COLO829 (cell line): ENCODE measurements at places on chromosomes 2 and 18.

DNA sequence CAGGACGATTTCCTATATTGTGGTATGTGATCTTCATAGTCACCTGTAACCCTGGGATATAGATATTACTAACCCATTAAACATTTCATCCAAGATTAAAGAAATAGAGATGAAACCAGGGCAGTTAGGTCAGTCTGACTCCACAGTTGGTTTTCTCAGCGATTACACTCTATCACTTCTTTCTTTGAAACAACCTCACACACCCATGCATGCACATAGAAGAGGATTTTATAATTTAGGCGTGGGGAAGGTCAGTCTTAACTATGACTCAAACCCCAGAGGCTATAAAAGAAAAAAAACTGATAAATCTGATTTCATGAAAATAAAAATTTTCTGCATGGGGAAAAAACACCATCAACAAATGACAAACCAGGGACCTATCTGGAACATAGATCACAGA, 54.2 kb downstream of the BCL2 start:
- DNase-seq, result peak; percentile 35

DNA sequence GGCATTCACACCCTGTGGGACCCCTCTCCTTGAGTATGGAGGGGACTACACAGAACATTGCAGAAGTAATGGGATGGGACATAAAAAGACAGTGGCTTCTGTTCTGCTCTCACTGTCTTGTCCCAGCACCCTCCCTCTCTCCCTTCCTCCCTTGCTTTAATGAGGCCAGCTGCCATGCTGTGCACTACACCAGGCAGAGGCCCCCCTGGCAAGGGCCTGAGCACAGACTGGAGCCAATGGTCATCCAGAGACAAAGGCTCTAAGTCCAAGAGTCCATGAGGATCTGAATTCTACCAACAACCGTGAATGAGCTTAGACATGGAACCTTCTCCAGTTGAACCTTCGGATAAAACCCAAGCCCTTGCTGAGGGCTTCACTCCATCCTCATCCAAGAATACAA, 263.0 kb downstream of the NDUFA10 start:
- DNase-seq, result no peak

DNA sequence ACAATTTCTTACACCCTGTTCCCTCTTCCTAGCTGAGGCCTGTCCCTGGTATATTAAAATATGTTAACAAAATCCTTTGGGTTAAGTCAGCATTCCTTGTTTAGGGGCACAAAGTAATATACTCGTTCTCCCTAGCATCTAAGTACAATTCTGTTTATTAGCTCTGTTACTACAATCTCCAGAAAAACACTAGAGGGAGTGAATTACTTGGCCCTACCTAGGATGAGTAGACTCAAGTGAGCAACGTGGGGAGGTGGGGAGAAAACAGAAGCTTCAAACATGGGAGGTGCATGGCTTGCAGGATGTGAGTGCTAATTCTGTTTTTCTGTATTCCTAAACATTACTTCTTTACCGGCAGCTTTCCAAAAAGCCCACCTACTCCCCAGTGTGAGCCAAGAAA, 89.7 kb downstream of the FSIP2 start:
- no peak for DNase-seq

GRCh38 chr2:166671235-166671634, 177.2 kb upstream of the SCN7A start:
- no peak for DNase-seq

- DNase-seq, result no peak
Observed at GRCh38 chr18:79167526-79168190, 98.5 kb downstream of the ATP9B start.

DNA sequence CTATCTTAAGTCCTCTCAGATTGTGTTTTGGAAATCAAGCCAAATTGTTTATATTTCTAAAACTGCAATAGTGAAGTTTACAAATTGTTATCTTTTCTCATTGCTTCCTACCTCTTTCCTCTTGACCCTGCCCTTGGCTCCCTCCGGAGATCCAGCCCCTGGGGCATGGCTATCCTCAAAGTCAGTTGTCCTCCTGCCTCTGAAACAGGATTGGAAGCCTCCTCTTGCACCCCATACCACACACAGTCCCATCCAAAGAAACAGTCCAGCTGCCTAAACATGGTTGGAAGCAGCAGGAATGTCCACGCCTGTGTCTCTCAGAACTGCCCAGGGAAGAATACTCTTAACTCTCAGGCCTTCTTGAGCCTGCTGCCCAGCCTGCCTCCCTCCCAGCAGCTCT, 30.1 kb upstream of the COL6A3 start:
- DNase-seq, result no peak

- peak; percentile 73 for DNase-seq
Observed at GRCh38 chr2:64203131-64203857, 59.1 kb upstream of the PELI1 start.

GRCh38 chr2:217790195-217790594, 212.6 kb downstream of the TNS1 start:
- DNase-seq, result no peak

GRCh38 chr2:6352247-6352646, 513.5 kb downstream of the CMPK2 start:
- no peak for DNase-seq

DNA sequence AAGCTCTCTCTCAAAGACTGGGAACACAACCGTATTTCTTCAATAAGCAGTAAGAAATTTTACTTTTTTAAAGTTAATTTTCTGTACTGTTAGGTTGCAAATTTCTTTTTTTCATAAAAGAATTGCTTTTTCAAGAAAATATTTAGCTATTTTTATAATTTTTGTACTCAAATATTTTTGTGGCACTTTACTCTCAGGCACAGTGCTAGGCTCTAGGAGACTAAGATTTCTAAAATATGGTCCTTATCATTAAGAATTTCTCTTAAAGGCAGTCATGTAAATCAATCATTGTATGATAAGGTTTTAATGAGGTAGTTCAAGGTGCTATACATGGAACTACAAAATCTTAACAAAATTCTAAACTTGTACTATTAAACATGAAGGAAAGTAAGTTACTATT, 61.4 kb downstream of the MTX2 start:
- DNase-seq, result no peak

- DNase-seq, result no peak
Observed at GRCh38 chr2:12217175-12217574, 470.7 kb downstream of the LPIN1 start.

- DNase-seq, result no peak
Observed at GRCh38 chr18:10194592-10194991, 259.8 kb upstream of the APCDD1 start.

DNA sequence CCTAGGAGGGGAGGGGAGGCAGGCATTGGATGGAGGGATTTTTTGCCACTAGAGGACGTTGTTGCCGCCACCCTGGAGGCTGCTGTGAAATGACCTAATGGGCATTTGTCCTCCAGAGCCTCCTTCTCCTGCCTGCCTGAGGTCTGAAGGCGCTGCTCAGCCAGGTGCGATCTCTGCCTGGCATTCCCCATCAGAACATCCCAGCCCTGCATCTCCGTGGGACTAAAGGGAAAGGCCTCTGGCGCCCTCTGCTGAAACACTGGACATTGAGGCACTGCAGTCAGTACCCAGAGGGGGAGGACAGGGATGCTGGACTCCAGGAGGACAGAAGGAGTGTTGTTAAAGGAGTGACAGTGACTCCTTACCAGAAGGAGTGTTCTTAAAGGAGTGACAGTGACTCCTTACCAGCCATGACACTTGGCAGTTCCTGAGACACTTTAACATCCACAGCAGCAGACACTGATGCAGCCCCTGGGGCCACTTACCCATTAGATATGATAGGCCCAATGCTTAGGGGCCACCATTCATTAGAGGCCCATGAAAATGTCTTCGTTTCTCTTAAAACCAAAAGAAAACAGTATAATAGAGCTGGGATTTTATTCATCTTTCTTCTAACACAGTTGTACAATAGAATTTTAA, 17.0 kb downstream of the THNSL2 start:
- DNase-seq, result peak; percentile 66

DNA sequence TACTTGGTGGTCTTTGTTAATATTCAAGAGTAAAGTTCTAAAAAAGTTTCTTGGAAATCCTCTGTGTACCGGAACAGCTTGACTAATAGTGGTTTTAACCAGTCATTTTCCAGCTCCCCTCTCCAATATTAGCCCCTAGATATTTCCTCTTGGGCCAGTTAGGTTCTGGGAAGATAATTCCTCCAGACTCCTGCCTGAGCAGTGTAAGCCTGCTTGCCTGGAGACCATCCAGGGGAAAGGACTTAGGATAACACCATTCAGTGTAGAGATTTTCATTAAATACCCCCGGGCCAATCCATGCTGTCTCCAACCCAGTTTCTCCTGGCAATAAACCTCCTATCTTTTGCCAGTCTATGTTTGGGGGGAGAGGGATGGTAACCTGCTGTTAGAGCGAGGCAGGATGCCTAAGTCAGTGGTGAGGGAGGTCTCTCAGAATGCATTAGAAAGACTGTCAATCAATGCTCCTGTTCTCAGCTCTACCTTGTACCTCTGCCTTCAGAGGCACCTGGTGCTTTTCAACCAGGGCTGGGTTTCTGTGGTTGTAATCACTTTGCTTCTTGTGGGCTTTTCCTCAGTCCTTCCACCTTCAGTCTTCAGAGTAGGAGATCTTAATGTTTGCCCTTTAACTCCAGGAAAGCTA, 186.4 kb downstream of the RNF152 start:
- DNase-seq, result no peak

GRCh38 chr2:17708501-17708900, 45.1 kb downstream of the SMC6 start:
- DNase-seq, result no peak

- no peak for DNase-seq
Observed at GRCh38 chr2:139218181-139218580, 438.0 kb upstream of the NXPH2 start.

DNA sequence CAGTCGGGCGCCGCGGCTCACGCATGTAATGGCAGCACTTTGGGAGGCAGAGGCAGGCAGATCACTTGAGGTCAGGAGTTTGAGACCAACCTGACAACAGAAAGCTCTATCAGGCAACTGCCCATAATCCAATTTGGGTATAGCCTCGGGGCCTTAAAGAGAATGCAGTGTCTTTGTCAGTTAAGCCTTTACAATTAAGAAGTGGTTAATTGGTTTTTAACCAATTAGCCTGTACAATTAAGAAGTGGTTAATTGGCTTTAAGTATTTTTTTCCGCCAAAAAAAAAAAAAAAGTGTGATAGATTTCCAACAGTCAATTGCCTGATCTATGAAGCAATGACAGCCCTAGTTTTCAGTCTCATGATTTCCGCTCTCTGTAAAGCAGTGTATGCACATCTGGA, 74.6 kb upstream of the NARS1 start:
- DNase-seq, result no peak
